BE2C (cell line): ENCODE measurements at places on chromosomes 12 and 14.
A peak's percentile ranks its signal among the peaks of the same experiment; 100 is the strongest.

GRCh38 chr14:102738373-102739189 lies 38.7 kb upstream of the TRAF3 start:
- DNase-seq, result no peak

GRCh38 chr14:55350461-55350860 lies 61.2 kb downstream of the ATG14 start:
- DNase-seq, result no peak

GRCh38 chr12:39359645-39360044 lies 83.3 kb downstream of the KIF21A start:
- DNase-seq, result no peak

DNA sequence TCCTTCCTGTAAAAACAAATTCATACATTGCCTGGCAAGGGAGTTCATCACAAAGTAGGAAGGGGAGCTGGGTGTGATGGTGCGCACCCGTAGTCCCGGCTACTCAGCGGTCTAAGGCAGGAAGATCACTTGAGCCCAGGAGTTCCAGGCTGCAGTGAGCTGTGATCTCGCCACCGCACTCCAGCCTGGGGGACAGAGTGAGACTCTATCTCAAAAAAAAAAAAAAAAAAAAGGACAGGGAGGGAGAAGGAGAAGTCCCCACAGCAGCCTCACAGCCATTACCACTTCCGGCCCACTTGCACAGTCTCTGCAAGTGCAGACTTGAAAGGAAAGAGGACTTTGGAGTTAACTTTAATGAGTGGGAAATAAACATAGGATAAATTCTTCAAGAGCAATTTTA lies 121.0 kb downstream of the FBXL14 start:
- DNase-seq, result no peak

DNA sequence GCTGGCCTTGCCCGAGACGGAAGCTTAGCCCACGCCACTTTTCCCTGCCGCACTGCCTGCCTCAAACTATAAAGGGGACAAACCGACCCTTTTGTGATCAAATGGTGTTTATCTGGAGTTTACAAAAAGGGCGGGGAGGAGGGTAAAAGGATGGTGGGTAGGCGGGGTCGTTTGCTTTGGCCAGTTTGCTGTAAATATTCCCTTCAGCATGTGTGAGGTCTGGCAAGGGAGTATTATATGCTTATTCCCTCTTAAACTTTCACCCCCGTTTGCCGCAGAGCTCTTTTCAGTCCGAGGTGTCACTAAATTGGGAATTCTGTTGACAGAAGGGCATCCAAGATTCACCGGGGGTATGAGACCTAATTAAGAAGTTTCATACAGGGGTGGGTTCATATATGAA lies 3.8 kb upstream of the TBX3 start:
- no peak for DNase-seq

DNA sequence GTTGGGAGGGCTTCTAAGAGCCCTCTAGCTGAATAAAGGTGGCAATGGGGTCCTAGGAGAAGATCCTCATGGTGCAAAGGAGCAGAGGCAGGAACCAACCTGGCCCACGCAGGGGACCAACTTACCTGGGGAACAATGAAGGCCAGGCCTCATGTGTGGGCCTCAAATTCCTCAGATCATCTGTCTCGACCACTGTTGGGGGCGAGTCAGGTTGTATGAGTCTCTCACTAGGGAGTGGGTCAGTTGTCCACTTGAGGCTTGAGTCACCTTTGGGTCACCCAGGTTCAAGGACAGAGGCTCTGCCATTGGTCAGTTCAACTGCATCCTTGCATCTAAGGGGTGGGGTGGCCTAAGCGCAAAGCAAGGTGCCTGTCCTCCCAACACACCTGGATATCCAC lies 43.7 kb upstream of the BDKRB2 start:
- no peak for DNase-seq

- no peak for DNase-seq
Measured at GRCh38 chr14:105617201-105617777, 90.9 kb downstream of the TMEM121 start.

DNA sequence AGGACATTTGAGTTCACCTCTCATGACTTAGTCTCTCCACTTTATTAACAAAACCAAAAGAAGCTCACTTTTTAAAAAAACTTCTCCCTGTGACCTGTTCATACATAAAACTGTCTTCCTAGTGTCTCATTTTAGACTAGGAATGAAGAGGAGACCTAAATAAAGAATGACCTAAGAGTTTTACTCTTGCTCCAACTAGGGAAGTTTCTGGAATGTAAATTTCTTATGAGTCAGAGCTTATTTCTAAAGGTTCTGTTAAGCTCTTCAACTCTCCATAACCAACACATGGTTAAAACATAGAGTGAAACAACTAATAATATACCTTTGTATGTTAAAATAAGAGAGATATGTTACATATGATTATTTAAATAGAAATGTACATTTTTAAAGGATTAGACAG lies 369.8 kb downstream of the EMP1 start:
- DNase-seq, result no peak

DNA sequence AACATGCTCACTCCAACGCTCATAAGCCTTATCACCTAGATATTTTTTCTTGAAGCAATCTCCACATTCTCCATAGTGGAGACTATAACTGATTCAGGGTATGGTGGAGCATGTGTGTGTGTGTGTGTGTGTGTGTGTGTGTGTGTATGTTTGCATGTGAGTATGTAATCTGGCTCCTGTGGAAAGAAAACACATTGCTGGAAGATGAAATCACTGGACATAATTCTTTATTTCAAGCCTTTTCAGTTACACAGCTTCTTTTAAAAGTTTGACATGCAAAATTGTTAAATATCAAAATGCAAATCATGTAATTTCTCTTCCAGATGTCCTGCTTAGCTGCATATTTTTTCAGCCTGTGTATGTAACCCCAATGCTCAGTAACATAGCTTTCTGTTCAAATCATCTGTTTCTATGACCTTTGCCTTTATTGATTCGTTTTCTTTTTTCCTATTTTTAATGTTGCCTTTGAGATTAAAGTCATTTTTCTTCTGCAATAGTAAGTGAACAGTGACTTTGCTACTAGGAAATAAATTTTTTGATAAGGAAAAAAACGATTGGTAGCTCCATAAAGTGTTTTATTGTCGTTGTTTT lies 80.5 kb upstream of the BTG1 start:
- DNase-seq, result no peak

GRCh38 chr14:65187421-65188049 lies 85.2 kb upstream of the MAX start:
- DNase-seq, result no peak

GRCh38 chr14:91464615-91465205 lies 45.4 kb downstream of the PPP4R3A start:
- DNase-seq, result no peak

GRCh38 chr12:32893043-32893442 lies 3.5 kb downstream of the PKP2 start:
- no peak for DNase-seq

- DNase-seq, result no peak
Measured at GRCh38 chr12:16607906-16608775, 2.2 kb upstream of the LMO3 start.

DNA sequence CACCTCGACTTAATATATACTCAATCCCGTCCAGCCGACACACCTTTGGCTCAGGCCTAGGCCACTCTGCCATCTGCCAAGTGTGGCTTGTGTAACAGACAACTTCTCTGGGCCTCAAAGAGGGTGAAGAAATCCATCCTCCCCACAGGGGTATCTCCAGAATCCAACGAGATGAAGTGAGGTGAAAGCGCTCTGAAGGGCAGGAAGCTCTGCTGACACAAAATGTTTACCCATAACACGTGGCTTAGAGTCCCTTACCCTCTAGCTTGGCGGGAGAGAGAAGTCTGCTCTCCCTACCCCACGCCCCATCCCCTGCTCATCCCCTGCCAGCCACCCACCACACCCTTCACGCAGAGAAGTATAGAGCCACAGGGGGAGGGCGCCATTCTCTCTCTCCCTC lies 13.0 kb downstream of the ZBTB39 start:
- no peak for DNase-seq

DNA sequence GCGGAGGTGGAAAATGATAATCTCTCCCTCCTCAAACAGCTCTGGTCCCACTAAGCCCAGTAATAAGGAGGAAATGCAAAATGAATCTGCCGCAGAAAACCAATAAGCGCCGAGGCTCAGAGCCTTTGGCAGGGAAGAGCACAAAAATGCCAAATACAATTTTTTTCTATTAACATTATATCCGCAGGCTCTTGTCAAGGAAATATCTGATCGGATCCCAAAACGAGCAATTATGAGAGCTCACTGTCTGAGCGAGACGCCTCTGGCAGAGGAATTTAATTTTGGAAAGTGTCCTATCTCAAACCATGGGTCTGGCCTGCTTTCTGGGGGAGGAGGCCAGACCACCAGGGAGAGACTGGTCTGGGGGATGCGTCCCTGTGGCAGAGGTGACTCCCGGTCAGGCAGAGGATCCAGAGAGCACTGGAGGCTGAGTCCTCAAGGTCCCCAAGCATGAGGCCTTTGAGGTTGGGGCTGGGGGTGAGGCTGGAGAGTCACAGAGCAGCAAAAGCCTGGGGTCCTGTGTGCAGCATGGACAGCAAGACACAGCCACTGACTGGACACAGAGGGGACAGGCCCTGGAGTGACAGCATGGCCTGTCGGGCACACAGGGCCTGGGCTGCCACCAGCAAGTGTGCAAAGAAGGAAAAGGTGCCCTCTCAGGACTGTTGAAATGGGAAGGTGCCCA lies 342.8 kb upstream of the SFSWAP start:
- DNase-seq, result no peak

DNA sequence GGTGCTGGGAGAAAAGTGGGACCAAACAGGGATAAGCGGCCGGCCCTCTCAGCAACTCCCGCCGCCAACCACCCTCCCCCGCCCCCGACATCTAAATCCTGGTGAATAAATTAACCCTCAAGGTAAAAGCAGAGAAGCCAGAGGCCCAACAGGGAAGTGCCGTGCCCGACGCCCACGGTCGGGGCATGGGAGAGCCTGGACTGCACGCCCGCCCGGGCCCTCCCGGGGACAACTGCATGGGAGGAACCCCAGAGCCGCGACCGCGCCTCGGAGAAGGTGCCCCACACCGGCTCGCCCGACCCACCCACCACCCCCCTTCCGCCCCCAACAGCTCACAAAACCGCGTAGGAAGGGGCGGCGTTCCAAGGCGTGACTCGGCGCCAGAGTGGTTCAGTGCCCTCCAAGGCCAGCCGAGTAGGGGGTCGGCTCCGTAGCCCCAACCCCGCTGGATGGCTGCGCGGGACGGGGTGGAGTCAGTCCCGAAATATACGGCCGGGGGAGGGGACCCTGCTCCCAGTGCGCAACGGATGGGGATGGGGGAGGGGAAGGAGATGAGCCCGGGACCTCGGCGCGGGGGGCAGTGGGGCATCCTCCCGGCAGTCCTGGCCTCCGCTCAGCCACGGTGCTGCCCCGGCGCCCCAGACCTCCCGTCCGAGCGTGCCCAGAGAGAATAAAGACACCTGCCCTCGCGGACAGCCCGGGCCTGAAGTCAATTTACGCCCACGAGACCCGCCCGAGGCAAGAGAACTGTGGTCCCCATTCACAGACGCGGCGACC lies 732 bp downstream of the SLC25A29 start:
- peak; percentile 35 for DNase-seq

- DNase-seq, result no peak
Measured at GRCh38 chr12:43029971-43030370, 440.4 kb upstream of the PRICKLE1 start.

DNA sequence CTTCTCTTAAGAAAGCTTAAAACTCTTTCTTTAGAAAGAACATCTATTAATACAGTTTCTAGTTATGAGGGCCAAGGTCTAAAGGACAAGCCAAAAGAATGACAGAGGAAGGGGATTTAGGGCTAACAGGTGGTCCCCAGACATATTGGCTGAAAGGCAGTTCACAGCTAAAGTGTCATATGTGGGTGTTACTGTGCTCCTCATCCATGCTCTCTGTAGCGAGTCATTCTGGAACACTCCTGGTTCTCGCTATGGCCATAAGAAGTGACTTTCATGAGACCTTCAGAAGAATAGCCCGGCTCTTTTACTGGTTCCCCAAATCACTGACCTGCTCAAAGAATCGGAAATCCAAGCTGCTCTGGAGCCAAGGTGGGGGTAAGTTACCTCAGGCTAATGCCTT lies 55.0 kb downstream of the TBK1 start:
- DNase-seq, result no peak

GRCh38 chr14:36238666-36239363 lies 62.3 kb upstream of the PTCSC3 start:
- DNase-seq, result no peak

DNA sequence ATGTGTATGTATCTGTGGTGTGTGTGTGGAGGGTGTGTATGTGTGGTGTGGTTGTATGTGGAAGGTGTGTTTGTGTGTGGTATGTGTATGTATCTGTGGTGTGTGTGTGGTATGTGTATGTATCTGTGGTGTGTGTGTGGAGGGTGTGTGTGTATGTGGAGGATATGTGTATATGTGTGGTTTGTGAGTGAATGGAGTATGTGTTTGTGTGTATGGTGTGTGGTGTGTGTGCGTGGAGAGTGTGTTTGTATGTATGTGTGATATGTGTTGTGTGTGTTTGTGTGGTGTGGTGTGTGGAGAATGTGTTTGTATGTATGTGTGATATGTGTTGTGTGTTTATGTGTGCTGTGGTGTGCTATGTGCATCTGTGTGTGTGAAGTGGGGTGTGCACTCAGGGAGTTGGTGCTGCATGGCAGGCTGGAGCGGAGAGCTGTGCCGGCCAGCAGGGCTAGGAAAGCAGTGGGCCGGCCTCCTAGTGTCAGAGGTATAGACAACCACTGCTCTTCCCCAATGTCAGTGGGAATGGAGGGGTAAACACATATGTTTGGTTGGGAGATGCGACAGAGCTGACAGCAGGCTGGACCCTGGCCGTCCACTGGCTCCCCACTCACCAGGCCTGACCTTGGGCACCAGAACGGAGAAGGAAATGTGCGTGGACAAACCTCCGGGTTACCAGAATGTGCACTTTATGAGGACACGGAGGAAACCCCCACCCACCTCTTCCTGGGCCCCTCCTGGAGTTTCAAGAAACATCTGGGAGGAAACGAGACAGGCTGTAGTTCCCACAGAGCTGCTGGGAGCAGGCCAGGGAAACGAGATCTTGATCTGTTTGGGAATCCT lies 60.7 kb downstream of the CLMN start:
- no peak for DNase-seq
